Stimulated activated CD4-positive, alpha-beta T cell treated with anti-CD3 and anti-CD28 coated beads, Interleukin-1b, Interleukin-23, amount 100 ng/mL, for 1 hour (primary cell): ENCODE measurements at places on chromosomes 1 and 21.

DNA sequence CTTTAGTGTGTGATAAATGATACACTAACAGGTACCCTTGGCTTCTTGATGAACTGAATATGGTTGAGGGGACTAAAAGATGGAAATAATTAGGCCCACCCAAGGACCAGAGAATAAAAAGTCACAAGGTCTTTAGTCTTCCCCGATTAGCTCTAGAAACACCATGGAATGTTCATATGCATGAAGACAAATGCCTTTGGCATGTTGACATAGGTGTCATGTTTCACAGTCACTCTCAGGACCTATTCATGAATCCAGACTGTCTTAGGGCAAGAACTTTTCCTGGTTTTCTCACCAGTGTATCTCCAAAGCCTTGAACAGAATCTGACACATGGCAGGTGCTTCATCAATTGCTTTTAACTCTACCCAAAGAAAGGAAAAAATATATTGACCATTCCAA, 412.8 kb downstream of the AJAP1 start:
- no peak for DNase-seq

DNA sequence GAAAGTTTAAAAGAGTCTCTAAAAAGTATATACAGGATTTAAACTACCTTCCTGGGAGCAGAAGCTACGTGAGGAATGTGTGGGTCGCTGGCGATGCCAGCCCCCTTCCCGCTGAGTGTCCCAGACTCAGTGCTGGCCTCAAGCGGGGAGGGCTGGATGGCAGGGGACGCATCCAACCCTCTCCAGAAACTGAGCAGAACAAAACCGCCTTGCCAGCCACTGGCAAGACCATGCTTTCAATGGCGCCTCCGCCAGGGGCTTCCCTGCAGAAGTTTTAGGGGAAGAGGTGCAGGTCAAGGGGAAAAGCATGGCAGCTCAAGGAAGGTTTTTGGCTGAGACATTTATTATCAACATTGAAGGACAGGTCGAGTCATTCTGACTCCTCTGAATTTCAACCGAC, 26.1 kb downstream of the NADK start:
- DNase-seq = no peak

- no peak for DNase-seq
These were observed 272.3 kb downstream of the NEGR1 start for GRCh38 chr1:72010094-72010431.

DNA sequence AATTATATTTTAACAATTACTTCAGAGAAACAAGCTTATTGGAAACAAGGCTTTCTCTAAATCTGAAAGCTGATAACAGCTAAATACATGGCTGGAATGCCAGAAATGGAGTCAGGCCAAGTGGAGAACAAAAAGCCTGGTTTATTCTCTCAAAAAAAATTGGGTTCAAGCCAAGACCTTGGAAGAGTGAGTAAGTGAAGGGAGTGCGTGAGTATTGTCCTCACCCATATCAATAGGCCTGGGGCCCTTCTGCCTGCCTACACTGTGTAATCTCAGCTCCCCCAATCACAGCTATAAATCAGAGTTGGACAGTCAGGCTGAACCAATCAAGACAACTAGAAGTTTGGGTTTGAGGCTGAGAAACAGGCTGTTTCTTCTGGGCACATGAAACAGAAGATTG, 7.4 kb downstream of the KYAT3 start:
- no peak for DNase-seq

GRCh38 chr1:61839679-61840078, 97.4 kb downstream of the PATJ start:
- DNase-seq = no peak

GRCh38 chr1:1528301-1529267, 11.8 kb downstream of the TMEM240 start:
- DNase-seq = no peak

DNA sequence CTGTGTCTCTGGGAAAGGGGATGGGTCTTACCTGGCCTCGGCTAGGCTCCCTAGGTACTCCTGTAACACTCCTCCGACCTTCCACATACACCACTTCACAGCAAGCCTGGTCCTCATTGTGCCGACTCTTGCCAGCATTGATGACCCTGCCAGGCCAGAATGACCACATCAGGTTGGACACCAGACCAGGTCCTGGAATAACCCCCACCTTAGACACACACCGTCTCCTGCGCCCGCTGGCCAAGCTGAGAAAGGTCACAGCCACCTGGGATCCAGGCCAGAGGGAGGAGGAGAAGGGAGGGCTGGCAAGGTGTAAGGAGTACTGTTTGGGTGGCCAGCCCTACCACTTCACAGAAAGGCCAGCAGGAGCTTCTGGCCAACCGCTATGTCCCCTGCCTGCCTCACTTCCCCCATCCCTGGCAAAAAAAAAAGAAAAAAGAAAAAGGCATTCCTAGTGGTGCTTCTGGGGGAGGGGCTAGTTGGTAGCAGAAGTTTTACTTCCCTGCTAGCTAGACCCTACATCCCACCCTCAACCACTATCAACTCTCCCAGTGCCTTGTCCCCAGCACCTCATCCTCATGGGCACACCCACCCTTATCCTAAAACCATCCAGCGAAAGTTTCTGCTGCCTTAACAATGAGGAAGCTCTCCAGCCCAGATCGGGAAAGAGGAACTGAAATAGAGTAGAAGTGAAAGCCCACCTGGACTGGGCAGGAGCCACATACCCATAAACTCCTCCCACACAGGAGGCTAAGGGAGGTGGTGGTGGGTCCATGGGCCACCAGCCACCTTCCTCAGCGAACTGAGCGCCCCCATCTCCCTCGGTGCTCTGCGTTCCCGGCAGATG, 1.4 kb downstream of the PPM1J start:
- DNase-seq = no peak
